T-helper 22 cell (primary cell): ENCODE measurements at places on chromosomes 1 and 21.

DNA sequence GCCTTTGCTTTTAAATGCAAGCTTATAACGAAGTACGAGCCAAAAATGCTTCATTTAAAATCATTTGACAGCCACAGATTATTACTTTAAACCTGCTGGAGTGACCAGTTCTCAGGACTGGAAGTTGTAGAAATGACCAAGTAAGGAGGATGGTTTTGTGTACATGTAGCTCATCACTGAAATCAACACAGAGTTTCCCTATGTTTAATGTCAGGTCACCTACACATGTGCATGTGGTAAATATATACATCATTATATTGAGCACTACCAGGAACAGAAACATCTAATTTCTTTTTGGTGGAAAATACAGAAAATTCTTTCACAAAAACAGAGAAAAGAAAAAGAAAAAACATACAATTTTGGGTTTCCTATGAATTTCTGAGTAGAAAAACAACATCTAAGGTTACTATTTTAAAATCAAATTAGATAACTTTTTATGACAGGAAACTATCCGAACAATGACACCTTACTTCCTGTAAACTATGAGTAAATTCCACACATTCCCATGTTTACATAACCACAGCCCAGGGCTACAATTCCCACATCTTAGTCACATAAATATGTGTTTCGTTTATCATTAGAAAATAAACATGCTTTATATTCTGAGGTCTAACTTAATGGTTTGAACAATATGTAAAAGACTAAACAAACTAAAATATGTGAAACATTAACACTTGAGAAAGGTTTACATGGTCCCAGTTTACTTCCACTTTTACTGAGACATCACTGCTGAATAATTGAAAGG, 73.6 kb downstream of the ZNF281 start:
- no peak for DNase-seq

GRCh38 chr1:12167493-12168429, 970 bp downstream of the TNFRSF1B start:
- no peak for DNase-seq

DNA sequence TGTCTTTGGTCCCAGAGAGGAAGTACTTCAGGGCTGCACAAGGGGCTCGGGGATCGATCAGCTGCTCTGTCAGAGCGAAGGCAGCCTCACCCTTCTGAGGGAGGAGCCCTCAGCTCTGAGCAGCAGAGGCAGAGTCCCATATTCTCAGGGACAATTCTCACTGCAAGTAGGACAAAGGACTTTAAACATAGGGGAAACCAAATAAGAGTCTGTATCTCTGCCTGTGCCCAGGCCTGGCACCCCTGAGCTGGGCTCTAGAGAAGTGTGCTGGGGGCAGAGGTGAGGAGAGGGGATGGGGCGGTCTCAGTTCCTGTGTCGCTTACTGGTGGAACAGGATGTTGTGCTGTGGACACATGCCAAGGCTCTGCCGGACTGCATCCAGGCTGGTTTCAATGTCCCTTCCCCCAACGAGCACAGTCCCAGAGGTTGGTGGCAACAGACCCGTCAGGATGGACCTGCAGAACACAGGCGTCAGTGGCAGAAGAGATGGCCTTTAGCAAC, 76.6 kb downstream of the ABCA4 start:
- DNase-seq = no peak

DNA sequence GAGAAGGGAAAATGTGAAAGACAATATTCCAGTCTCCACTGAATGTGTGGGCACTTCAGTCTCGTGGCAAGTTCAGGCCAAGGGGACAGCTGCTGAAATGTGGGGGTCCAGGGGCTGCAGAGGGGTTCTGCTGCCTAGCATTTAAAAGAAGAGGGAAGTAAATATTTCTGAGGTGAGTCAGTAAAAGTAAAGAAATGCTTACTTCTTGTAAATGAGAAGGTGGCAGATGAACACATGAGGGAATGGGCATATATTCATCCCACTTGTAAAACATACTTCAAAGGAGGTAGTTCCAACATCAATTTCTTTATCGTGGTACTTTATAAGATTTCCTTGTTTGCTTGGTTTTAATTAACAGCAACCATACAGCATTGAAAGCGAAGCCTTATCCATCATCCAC, 63.1 kb upstream of the HIVEP3 start:
- DNase-seq = no peak

- no peak for DNase-seq
Observed at GRCh38 chr1:109229531-109230127, 15.9 kb downstream of the SARS1 start.

DNA sequence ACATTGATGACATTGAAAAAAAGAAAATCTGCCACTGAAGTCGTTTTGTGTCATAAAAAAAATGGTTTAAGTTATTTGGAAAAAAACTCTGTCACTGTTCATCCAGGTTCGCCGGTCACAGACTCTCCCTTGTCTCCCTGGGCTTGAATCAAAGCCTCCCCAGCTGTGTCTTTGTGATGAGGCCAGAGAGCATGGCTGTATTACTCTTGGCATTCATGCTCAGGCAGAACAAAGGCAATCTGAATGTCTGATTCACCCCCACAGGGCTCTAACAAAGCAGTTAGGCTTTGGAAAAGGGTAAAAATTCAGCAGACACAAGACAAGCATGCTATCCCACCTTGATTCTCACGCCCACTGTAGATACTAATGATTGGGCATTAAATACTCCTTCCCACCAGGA, 304.3 kb upstream of the PLD5 start:
- no peak for DNase-seq

DNA sequence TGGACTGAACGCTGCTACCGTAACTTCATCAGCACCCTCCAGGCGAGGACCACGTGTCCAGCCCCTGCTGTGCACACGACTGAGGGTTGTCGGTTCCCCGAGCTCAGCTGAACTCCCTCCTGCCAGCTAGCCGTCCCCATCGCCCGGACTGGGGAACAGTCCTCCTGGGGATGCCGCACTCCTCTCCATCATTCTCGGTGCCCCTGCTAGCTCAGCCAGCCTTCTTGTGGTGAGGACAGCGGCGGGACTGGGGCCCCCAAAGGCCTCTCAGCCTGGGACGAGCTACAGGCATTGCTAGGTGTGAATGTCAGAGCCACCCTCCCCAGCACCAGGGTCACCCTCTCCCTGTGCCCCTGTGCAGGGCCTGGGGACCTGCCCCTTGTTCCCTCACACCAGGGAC, 8.8 kb upstream of the TTC34 start:
- no peak for DNase-seq

- no peak for DNase-seq
Observed at GRCh38 chr1:96521994-96522760, 199.4 kb upstream of the PTBP2 start.

DNA sequence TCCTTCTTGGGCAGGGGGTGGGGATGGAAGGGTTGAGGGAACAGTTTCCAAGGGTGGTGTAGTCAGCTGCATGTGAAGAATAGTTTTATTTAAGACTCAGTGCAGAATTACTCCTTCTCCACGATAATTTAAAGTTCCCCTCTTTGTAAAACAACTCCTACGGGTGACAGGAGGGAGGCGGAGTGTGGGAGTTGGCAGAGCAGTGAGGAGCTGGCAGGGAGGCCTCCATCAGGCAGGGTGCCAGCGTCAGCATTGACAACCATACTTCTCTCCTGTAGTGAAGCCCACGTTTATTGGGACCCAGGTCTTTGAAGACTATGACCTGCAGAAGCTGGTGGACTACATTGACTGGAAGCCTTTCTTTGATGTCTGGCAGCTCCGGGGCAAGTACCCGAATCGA, 93.8 kb downstream of the MTR start:
- no peak for DNase-seq

GRCh38 chr1:17439250-17440073, at the start of gene RCC2:
TSS of gene RCC2 (minus strand) at chr1:17439677. CDS start at chr1:17438514, 1,163 bp downstream.
- peak; percentile 60 for DNase-seq

- DNase-seq = no peak
Observed at GRCh38 chr1:67429011-67429527, 1.1 kb downstream of the SERBP1 start.

DNA sequence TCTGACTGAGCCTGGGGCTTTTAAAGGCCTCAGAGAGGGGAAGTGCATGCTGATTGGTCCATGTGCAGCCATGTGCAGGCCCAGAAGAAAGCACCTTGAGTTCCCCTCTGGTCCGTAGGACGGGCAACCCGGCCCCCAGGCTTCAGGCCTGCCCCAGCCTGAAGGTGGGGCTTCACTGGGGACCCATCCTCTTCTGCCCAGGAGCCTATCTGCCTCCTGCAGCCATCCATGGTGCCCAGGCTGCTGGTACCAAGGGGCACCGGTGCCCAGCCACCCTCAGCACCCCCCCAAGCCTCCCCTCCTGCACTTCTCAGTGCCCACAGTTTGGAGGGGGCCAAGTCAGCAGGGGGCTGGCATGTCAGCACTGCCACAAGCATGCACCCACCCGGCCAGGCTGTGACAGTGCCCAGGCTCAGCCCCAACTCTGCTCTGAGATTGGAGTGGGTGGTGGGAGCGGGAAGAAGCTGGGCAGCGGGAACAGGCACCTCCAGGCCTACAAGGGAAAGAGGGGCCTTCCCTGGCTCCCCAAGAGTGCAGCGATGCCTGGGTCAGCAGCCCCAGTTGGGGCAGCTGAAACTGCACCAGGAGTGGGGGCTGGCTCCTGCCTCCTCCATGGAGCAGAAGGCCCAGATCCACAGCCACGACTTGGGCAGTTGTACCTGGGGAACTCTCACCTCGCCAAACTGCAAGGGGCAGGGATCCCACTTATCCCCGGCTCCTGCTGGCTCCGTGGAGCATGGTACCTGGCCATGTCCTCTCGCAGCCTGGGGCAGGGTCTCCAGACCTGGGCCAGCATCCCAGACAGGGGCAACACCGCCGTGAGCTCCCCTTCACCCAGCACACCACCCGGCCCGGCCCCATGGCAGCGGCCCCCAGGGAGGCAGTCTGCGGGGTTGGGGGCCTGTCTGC, 11.7 kb downstream of the COL6A2 start:
- no peak for DNase-seq

DNA sequence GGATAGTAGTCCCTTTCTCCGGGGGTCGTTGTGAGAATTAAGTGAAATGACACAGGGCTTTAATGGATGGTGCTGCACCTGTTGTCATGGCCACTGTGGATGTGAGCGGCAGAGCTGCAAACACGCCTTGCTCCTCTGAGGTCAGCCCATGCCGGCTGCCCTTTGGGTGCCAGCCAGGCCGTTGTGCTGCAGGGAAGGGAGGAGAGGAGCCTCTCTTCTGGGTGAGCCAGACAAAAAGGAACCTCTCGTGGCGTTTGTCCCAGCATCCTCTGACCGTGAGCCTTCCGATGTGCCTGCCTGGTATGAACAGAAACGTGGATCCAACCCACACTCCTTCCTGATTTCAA, 383.0 kb upstream of the VAMP3 start:
- no peak for DNase-seq

- DNase-seq = peak; percentile 34
Observed at GRCh38 chr1:2583871-2584351, 2.7 kb upstream of the PRXL2B start.

DNA sequence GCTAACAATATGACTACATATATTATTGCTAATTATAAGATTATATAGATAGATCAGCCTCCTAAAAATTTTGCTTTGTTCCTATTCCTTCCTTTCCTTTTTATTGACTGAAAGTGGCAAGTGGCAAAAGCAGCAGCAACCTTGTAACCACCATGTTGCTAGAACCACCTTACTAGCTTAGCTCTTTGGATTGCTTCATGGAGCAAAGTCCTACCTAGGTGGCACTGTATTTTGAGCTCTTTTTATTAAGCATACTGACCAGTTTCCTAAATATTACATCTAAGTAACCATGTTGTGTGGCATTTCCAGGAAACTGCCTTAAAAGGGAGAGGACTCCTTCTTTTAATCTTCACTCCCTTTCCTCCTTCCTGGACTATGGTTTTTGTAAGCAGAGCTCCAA, 90.8 kb downstream of the UCHL5 start:
- DNase-seq = no peak

- DNase-seq = no peak
Observed at GRCh38 chr1:157648317-157648716, 50.4 kb upstream of the FCRL4 start.

DNA sequence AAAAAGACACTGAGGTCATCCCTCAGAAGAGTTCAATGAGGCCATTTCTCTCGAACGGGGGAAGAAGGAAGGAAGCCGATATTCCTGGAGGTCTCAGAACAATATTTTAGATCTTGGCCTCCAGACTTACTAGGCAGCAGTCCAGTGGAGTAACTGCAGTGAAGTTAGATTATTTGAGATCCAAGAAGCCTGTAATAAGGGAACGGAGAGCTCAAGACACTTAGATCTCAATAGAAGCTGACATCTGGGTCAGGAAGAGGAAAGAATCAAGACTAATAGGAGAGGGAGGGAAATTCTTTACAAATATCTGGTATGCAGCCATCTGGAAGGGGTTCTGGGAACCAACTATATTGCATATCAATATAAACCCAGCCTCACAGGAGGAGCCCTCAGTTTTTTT, 13.6 kb upstream of the ENAH start:
- DNase-seq = no peak

DNA sequence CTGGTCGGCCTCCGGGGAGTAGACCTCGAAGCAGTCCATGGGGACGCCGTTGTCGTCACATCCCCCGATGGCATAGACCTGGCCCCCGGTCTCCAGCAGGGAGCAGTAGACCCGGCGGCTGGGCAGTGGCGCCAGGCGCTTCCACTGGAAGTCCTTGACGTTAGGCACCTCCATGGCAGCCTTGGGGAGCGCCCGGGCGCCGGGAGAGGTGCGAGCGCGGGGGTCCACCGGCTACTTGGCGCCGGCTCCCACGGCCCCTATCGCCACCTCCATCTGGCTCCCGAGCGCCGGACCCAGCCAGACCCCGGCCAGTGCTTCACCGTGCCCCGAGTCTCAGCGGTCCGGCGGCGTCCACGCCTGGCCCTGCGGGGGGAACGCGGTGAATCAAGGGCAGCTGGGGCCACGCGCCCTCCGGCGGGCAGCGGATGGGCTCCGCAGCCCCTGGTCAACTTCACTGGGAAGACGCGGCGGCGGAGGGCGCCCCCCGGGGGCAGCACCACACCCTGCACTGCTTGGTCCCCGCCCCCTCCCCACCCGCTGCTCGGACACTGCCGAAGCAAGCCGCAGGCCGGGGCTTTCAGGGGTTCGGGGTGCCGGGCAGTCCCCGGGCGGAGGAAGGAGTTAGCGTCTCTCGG, 13.2 kb downstream of the KLHDC8A start:
- DNase-seq = no peak

DNA sequence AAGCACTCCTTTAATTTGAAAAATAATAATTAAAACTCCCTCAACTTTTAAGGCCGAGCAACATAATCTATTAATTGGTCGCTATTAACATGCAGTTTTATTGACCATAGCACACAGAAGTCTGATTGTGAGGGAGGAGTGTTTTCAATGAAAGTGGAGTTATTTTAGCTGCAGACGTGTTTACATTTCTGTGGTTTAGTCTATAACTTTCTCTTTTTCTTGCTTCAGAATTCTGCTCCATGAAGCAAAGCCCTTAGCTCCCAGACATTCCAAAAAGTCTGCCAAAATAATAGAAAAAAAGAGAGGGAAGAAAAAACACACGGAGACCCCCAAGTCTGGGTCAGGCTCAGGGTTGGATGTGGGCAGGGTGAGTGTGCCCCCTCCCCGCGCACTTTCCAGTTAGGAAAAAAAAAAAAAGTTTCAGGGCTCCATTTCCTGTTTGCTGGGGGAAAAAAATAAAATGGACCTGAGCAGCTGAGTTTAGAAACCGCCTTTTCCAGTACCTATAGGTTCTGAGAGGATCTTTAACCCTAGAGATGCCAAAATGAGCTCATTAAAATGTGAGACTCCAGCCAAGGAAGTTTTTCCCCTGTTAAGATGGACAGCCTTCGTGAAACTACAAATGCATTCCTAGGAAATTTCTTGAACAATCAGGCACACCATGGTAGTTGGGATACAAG, 143.7 kb upstream of the ETS2 start:
- no peak for DNase-seq
